ENCODE measurements at places on chromosomes 5 and 9.

- DNase-seq = no peak
Observed at GRCh38 chr9:72817413-72817812, 135.4 kb downstream of the ALDH1A1 start.

- DNase-seq = no peak
Observed at GRCh38 chr5:176133877-176134276, 104.3 kb upstream of the SIMC1 start.

DNA sequence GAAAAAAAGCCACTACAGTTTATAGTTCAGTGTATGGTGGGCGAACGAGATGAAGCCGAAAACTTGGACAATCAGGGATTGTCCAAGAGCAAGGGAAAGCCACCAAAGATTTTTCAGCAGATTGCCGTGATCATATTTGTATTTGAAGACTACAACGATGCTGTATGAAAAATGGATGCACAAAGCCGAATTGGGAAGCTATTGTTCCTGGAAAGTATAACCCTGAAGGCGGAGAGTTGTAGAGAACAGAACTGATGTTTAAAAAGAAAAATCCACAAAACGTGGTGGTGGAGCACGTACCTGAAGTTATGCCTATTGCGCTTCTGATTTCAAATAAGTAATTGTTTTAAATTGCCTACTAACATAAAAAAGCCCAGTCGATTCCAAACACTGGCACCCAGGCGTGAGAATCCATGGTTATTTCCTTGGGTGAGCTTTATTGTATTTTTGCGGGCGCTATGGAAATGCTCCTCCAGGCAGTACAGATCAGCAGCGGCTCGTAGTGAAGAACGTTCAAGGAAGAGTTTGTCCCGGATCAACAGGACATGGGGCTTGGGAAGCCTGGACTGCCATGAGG, 772 bp upstream of the TARS1 start:
- DNase-seq = no peak

DNA sequence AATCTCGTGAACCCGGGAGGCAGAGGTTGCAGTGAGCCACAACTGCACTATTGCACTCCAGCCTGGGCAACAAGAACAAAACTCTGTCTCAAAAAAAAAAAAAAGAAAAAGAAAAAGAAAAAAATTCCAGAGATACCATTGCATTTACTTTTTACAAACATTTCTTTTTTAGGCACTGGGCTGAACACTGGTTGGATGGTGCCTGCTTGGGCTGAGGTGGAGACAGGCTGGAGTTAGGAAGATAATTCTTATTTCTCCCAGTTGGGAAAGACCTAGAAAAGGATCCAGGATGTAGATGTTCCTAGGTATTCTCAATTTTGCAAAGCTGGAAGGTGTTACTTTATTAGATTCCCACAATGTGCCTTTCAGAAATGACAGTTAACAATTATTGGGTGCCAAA, 49.9 kb upstream of the JMY start:
- no peak for DNase-seq

Measured in AG09309 (cell line).